Endothelial cell (in vitro differentiated cells): ENCODE measurements at places on chromosomes 5 and 9. TPM values are rescaled to one million over a fixed set of nuclear protein-coding genes. Genes with fewer than 3 reads are reported as not detected.

The TRPM3 gene
- total RNA-seq: 0.54 TPM

DNA sequence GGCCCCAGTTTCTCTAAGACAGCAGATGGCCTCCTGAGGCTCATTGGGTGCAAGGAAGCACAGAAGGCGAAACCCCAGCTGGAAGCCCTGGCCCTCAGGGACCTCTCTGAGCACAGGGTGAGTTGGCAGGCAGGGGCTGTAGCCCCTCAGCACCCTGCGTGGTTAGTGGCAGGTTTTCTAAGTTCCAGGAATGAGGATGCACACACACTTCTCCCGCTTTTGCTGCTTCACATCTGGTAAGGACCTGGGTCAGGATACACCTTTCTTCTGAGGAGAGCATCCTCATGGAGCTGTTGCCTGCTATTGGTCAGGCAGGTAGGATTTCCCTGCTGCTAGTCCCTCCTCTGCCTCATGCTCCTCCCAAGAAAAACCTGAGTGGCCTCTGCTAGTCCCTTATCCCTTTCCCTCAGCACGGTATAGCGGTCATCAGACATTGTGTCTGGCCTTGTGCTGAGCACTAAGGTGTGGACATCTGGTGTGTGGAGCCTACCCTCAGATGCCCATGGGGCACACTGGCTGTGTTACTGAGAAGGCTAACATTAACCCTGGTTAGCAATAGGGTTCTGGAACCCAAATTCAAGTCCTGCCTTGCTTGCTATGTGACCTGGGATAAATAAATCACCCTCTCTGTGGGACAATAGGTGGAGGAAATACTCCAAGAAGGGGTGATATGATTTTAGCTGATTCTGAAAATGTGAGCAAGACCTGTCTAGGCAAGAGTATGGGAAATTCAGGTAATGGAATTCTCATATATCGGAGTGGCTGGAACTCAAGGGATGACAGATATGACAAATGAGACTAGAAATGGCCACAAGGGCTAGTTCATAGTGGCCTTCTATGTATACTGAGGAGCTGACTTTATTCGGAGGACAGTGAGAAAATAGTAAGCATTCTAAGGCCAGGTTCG is 1.6 kb downstream of the SLC22A4 start:
- H3K27ac ChIP-seq: no peak overlapping the region
- DNase-seq: no peak
- H3K36me3 ChIP-seq: no peaks in the 10 kb centered on the region
- peaks cover 6% of the 10 kb centered on the region for H3K4me1 ChIP-seq
- peak overlapping the region; percentile 83 for H3K4me3 ChIP-seq

DNA sequence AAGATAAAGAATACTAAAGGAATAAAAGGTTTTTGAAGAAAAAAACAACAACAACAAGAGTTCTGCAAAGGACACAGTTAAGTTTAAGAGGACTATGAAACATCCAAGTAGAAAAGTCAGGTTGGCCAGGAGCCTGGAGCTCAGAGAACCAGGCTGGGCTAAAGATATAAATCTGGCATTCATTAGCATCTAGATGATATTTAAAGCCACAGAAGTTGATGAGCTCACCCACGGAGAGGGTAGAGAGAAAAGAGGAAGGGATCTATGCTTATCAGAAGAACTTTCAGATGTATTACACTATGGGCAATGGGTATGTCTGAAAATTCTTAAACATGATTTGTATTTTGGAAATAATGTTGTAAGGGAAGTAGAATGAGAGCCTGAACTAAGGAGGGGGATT is 9.9 kb downstream of the MIER3 start:
- H3K36me3 ChIP-seq: peaks cover 24% of the 10 kb centered on the region
- peak overlapping the region; percentile 2 for H3K27ac ChIP-seq
- no peaks in the 10 kb centered on the region for H3K4me1 ChIP-seq
- DNase-seq: no peak
- H3K27me3 ChIP-seq: no peaks in the 10 kb centered on the region

The NR4A3 gene
- total RNA-seq: 0.18 TPM

The PCDHA12 gene
- 9.7 TPM for total RNA-seq

The NRARP gene
- total RNA-seq: 170 TPM

DNA sequence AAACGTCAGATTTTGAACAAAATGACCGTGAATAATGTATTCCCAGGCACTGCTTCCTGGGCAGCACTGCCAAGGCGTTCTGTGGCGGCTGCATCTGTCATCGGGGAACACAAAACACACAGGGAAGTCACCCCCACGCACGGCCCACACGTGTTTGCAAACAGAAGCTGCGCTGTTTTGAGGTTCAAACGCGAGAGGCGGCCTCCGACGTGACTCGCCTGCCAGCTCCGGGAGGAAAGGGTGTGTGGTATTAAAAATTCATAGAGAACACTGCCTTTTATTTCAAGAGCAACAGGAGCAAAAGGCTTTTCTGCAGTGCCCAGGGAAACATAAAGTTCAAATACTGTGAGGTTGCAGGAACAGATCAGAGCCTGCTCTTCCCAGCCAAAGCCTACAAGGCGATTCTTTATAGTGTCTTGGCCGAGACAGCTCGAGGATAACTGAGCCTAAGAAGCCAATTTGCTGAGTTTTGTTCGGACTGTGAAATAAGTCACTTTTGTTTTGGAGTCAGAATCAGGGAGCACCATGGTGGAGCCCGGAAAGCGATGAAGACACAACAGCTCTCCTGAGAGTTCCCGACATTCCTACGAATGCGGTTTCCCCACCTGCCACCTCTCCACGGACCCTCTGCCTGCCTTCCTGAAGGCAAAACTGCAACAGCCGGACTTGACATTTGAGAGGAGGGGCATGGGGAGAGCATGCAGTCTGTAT is 115.3 kb upstream of the IRX2 start:
- H3K4me1 ChIP-seq: no peaks in the 10 kb centered on the region
- H3K27me3 ChIP-seq: peaks cover 5% of the 10 kb centered on the region
- no peak overlapping the region for H3K4me3 ChIP-seq
- no peak for DNase-seq
- peaks cover 4% of the 10 kb centered on the region for H3K36me3 ChIP-seq

- DNase-seq: no peak
- no peaks in the 10 kb centered on the region for H3K4me1 ChIP-seq
- H3K27ac ChIP-seq: no peak overlapping the region
- no peaks in the 10 kb centered on the region for H3K36me3 ChIP-seq
- no peak overlapping the region for H3K4me3 ChIP-seq
These were observed 338.9 kb upstream of the PANK3 start for GRCh38 chr5:168917947-168918600.

GRCh38 chr9:134781591-134782302 is 98.9 kb upstream of the FCN2 start:
- H3K27me3 ChIP-seq: no peaks in the 10 kb centered on the region
- no peaks in the 10 kb centered on the region for H3K4me1 ChIP-seq
- no peak overlapping the region for H3K4me3 ChIP-seq
- no peak overlapping the region for H3K27ac ChIP-seq
- DNase-seq: peak; percentile 28

GRCh38 chr5:39542511-39543285 is 117.9 kb upstream of the DAB2 start:
- no peak for DNase-seq
- no peaks in the 10 kb centered on the region for H3K4me1 ChIP-seq
- H3K27ac ChIP-seq: no peak overlapping the region
- H3K27me3 ChIP-seq: peaks cover 4% of the 10 kb centered on the region
- H3K36me3 ChIP-seq: no peaks in the 10 kb centered on the region
- H3K4me3 ChIP-seq: no peak overlapping the region

DNA sequence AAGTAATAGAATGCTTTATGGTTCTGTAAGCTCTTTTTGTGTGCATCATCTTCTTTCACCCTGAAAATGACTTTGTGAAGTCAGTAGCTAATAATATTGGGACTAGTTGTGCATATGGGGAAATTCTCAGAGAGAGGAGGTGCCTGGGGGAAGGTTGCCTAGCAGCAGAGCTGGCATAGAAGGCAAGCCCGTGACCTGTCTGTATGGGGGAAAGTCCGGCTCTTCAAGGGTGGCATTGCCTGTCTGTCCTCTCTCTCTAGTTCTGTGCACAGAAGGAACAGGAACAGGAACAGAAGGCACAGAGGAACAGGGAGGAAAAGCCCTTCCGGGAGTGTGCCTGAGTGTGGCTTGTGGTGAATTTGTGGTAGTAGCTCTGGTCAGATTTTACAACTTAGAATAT is 33.1 kb downstream of the SH3GL2 start:
- H3K4me1 ChIP-seq: peaks cover 24% of the 10 kb centered on the region
- DNase-seq: no peak
- no peaks in the 10 kb centered on the region for H3K27me3 ChIP-seq
- no peaks in the 10 kb centered on the region for H3K36me3 ChIP-seq
- no peak overlapping the region for H3K4me3 ChIP-seq

DNA sequence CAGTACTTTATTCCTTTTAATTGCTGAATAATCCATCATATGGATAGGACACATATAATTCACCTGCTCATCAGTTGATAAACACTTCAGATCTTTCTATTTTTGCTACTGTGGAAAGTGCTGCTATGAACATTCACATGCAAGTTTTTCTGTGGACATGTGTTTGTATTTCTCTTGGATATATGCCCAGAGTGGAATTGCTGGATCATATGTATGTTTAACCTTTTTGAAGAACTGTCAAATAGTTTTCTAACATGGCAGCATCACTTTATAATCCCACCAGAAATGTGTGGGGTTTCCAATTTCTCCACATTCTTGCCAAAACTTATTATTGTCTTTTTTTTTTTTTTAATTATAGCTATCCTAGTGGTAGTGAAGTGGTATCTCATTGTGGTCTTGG is 15.1 kb downstream of the CARTPT start:
- H3K27me3 ChIP-seq: no peaks in the 10 kb centered on the region
- peaks cover 4% of the 10 kb centered on the region for H3K4me1 ChIP-seq
- H3K36me3 ChIP-seq: no peaks in the 10 kb centered on the region
- no peak overlapping the region for H3K4me3 ChIP-seq
- no peak for DNase-seq

The FBXL7 gene
- 63.8 TPM for total RNA-seq

The FAM120A gene
- total RNA-seq: 56.1 TPM

The HTR4 gene
- total RNA-seq: not detected

GRCh38 chr9:15485836-15486666 is 24.7 kb downstream of the PSIP1 start:
- H3K27ac ChIP-seq: no peak overlapping the region
- no peaks in the 10 kb centered on the region for H3K4me1 ChIP-seq
- H3K4me3 ChIP-seq: no peak overlapping the region
- DNase-seq: no peak
- peaks cover 2% of the 10 kb centered on the region for H3K27me3 ChIP-seq
